HepG2 (cell line): ENCODE measurements at places on chromosomes 12 and 14. TPM values are rescaled to one million over a fixed set of nuclear protein-coding genes. Genes with fewer than 3 reads are reported as not detected.

DNA sequence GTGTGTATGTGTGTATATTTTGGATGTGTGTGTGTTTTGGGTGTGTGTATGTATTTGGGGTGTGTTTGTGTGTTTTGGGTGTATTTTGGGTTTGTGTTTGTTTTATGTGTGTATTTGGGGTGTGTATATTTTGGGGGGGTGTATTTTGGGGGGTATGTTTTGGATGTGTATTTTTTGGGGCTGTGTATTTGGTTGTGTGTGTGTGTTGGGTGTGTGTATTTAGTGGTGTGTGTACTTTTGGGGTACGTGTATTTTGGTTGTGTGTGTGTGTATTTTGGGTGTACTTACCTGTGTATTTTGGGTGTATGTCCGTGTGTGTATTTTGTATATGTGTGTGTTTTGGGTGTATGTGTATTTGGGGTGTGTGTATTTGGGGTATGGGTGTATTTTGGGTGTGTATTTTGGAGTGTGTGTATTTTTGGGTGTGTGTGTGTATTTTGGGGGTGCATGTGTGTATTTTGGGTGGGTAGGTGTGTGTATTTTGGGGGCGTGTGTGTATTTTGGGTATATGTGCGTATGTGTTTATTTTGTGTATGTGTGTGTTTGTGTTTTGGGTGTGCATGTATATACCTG, 16.7 kb upstream of the TCTN2 start:
- no peak for DNase-seq
- H3K4me1 ChIP-seq = no peaks in the 10 kb centered on the region
- H3K27ac ChIP-seq = no peak overlapping the region
- peaks cover 8% of the 10 kb centered on the region for H3K36me3 ChIP-seq
- no peak overlapping the region for H3K4me3 ChIP-seq
- H3K27me3 ChIP-seq = no peaks in the 10 kb centered on the region

DNA sequence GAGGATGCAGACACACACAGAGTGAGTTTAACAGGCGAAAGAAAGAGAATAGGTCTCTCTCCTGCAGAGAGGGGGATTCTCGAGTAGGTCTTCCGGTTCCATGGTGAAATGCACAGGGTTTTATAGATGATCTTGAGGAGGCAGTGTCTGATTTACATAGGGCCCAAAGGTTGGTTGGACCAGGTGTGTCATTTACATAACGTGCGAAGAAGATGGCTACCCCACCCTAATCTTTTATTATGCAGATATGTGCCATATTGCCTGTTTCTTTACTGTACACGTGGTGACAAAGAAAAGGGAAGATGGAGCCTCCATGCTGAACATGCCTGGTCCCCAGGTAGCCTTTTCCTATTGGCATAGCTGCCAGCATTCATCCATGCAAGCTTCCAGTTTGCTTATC, 219.8 kb downstream of the CRADD start:
- no peaks in the 10 kb centered on the region for H3K4me1 ChIP-seq
- no peaks in the 10 kb centered on the region for H3K36me3 ChIP-seq
- no peak for DNase-seq
- H3K27ac ChIP-seq = no peak overlapping the region

METTL1 gene
- 34.7 and 35.5 TPM in 2 replicates for total RNA-seq

GRCh38 chr12:5403411-5403810, 28.5 kb upstream of the NTF3 start:
- H3K27ac ChIP-seq = no peak overlapping the region
- no peaks in the 10 kb centered on the region for H3K27me3 ChIP-seq
- no peaks in the 10 kb centered on the region for H3K4me1 ChIP-seq
- no peak for DNase-seq

CLEC1B gene
- total RNA-seq = not detected in 2 replicates

DNA sequence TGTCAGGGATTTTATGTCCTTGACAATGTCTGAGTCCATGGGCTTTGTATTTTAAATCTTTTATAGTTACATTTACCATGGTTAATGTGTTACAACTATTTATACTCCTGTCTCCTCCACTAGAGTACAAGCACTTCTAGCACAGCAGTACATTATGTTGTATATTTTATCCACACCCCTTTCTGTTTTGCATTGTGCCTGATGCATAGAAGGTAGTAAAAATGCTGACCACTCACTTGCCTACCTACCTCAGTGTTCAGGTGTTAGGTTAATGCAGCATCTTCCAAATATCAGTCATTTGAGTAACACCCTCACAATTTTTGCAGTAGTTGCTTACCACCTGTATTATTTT, 31.1 kb upstream of the SLC38A2 start:
- H3K27me3 ChIP-seq = no peaks in the 10 kb centered on the region
- H3K27ac ChIP-seq = no peak overlapping the region
- no peaks in the 10 kb centered on the region for H3K36me3 ChIP-seq
- H3K4me1 ChIP-seq = peaks cover 33% of the 10 kb centered on the region

DNA sequence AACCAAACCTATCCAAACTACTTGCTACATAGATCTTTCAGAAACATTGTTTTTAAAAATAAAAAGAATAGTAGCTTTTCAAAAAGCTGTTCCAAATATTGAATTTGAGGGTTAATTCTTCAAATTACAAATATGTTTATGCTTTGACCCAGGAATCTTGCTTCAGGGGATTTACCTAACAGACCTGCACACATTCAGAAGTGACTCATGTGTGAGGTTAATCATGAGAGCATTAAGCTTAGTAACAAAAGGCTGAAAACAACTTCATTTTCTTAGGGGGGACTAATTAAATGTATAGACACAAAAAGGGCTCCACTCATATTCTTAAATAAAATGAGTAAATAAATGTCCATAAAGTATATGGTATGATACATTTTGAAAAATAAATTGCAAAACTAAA, 672.4 kb upstream of the FLRT2 start:
- H3K4me1 ChIP-seq = no peaks in the 10 kb centered on the region
- no peaks in the 10 kb centered on the region for H3K27me3 ChIP-seq
- H3K36me3 ChIP-seq = no peaks in the 10 kb centered on the region
- no peak overlapping the region for H3K27ac ChIP-seq
- DNase-seq = no peak

MYBPC1 gene
- 0.31 and 0.44 TPM in 2 replicates for total RNA-seq

DBX2 gene
- not detected in 2 replicates for total RNA-seq

GRCh38 chr12:97938031-97938430, 475.4 kb downstream of the RMST start:
- no peak overlapping the region for H3K27ac ChIP-seq
- DNase-seq = no peak
- H3K27me3 ChIP-seq = no peaks in the 10 kb centered on the region
- H3K4me1 ChIP-seq = 0 out of 2 replicates have a peak, but pooled peaks cover 8% of the 10 kb centered on the region

- H3K36me3 ChIP-seq = no peaks in the 10 kb centered on the region
- no peak overlapping the region for H3K27ac ChIP-seq
- DNase-seq = no peak
- H3K4me1 ChIP-seq = no peaks in the 10 kb centered on the region
- H3K27me3 ChIP-seq = no peaks in the 10 kb centered on the region
Observed at GRCh38 chr14:21882226-21882625, 208.6 kb upstream of the OR4E1 start.

TOMM20L gene
- total RNA-seq = 0.46 TPM in 1 of 2 replicates, not detected in the other

DNA sequence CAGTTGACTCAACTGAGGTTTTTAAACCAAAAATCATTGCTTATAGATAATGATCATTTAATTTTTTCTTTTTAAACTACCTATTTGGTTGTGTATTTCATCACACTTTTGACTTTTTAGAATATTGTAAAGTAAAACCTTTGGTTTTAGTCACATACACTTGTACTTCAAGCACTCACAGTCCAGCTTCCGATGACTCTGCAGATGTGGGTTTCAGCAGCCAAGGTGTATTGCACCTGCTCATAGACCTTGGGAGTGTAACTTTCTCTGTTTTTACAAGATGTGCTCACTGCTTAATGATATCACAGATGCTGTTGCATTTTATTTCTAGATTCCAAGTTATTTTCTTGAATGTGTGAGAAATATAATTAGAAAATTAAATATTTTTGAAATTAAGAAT, 188.3 kb upstream of the SLC38A2 start:
- DNase-seq = no peak
- peaks cover 38% of the 10 kb centered on the region for H3K4me1 ChIP-seq
- no peaks in the 10 kb centered on the region for H3K36me3 ChIP-seq
- no peak overlapping the region for H3K27ac ChIP-seq
- no peak overlapping the region for H3K4me3 ChIP-seq

DNA sequence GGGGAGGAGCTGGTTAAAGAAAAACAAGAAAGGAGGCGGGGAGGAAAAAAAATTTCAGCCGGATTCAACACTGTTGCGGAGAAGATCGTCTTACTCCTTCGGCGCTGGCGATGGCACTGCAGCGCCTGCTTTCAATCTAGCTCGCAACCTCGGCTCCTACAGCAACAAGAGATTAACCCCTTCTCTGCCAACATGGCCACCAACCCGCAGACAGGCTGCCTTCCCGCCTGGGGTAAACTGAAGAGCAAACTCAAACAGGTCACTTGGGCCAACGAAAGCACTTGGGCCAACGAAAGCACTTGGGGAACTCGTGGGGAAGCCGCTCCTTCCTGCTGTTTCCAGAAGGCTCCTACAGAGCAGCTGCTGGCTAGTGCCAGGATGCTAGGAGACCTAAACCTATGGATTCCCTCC, 73.7 kb downstream of the CIT start:
- H3K4me3 ChIP-seq = no peak overlapping the region
- H3K36me3 ChIP-seq = no peaks in the 10 kb centered on the region
- peaks cover 8% of the 10 kb centered on the region; the same call in 1 of the 2 replicates for H3K4me1 ChIP-seq
- no peaks in the 10 kb centered on the region for H3K27me3 ChIP-seq
- DNase-seq = no peak

DNA sequence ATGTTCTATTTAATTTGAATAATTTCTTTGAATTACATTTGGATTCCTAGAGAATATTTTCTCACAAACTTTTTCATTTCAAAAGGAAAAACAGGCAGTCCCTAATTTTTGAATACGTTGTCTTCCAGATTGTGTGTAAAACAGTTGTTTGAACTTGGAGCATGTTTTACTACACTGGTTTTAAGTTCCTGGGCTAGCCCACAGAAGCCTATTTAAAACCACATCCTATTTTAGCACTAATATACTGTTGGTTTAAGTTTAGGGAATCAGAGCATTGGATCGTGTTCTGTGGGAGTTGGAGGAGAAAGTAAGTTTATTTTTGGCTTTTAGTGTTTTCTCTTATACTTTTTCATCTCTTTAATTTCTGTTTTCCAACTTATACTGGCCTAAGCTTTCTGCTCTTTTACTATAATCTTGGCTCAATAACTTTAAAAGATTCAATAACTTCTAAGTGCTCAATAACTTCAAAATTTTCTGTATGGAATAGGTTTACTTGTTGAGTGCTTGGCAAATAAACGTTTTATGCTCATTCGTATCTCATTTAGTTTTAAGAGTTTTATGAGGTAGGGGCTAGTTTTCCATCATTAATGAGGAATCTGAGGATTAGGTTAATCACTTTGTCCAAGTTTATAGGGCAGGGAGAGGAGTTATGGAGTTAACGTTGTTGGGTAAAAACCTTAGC, 14.9 kb downstream of the LEMD3 start:
- peaks cover 42% of the 10 kb centered on the region for H3K4me1 ChIP-seq
- no peak overlapping the region for H3K27ac ChIP-seq
- H3K4me3 ChIP-seq = no peak overlapping the region
- H3K27me3 ChIP-seq = no peaks in the 10 kb centered on the region

GALNT6 gene
- 0.87 and 1.1 TPM in 2 replicates for total RNA-seq

APOF gene
- total RNA-seq = 1.7 and 3.3 TPM in 2 replicates

DHRS1 gene
- total RNA-seq = 46.3 and 60.8 TPM in 2 replicates

DNA sequence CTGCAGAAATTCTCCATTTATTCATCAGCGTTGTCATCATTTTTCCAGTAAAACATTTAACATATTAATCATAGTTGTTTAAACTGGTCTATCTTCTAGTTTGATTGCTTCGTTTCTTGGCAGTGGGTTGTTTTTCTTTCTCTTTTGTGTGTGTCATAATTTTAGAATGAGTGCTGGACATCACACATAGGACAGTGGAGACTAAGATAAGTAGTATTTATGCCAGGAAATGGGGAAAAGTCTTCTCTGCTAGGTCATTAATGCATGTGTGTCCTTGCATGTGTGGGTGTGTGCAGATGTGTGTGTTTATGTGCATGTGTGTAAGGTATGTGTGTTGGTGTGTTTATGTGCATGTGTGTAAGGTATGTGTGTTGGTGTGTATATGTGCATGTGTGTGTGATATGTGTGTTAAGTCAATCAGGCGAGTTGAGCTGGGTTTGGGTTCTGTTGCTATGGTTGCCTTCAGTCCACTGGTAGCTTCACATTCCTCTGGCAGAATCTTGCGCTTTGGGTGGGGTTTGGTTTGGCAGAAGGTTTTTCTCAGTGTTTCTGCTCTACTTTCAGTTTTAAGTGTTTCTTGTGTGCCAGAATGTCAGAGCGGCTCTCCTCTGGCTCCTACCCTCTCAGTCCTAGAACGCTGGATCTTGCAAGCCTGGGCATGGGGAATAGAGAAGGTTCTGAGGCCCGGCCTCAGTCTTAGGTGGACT, 7.8 kb upstream of the ADGRD1 start:
- H3K4me3 ChIP-seq = no peak overlapping the region
- no peaks in the 10 kb centered on the region for H3K36me3 ChIP-seq
- H3K27me3 ChIP-seq = no peaks in the 10 kb centered on the region
- no peak overlapping the region for H3K27ac ChIP-seq

- H3K4me3 ChIP-seq = no peak overlapping the region
- DNase-seq = no peak
- H3K27me3 ChIP-seq = no peaks in the 10 kb centered on the region
- H3K27ac ChIP-seq = no peak overlapping the region
Observed at GRCh38 chr12:77537663-77538062, 293.0 kb upstream of the NAV3 start.

DNA sequence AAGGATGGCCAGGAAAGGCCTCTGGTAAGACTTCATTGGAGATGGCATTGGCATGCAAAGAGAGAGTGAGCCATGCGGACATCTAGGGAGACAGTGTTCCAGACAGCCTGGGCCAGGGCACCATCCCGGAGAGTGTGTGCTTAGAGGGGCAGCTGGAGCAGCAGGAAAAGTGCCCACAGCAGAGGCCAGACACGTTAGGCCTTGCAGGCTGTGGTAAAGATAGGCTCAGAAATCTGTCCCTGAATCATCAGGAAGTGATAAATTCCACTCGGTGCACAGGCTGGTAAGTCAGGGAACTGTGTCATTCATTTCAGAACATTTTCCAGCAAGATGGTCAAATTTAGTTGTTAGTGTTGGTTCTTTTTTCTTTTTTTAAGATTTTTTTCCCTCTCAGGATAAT, 8.8 kb downstream of the GALNT16 start:
- no peak for DNase-seq
- peaks cover 19% of the 10 kb centered on the region; the same call in 2 of the 3 replicates for H3K27me3 ChIP-seq
- no peak overlapping the region for H3K27ac ChIP-seq
- no peak overlapping the region for H3K4me3 ChIP-seq

GRCh38 chr12:87778065-87778464, 251.1 kb downstream of the C12orf50 start:
- H3K4me3 ChIP-seq = no peak overlapping the region
- no peaks in the 10 kb centered on the region for H3K4me1 ChIP-seq
- H3K27me3 ChIP-seq = no peaks in the 10 kb centered on the region
- no peaks in the 10 kb centered on the region for H3K36me3 ChIP-seq
